ENCODE measurements at places on chromosomes 2 and 18.
A peak's percentile ranks its signal among the peaks of the same experiment; 100 is the strongest.

GRCh38 chr18:12749121-12749520 lies 46.3 kb downstream of the PSMG2 start:
- no peak for DNase-seq

DNA sequence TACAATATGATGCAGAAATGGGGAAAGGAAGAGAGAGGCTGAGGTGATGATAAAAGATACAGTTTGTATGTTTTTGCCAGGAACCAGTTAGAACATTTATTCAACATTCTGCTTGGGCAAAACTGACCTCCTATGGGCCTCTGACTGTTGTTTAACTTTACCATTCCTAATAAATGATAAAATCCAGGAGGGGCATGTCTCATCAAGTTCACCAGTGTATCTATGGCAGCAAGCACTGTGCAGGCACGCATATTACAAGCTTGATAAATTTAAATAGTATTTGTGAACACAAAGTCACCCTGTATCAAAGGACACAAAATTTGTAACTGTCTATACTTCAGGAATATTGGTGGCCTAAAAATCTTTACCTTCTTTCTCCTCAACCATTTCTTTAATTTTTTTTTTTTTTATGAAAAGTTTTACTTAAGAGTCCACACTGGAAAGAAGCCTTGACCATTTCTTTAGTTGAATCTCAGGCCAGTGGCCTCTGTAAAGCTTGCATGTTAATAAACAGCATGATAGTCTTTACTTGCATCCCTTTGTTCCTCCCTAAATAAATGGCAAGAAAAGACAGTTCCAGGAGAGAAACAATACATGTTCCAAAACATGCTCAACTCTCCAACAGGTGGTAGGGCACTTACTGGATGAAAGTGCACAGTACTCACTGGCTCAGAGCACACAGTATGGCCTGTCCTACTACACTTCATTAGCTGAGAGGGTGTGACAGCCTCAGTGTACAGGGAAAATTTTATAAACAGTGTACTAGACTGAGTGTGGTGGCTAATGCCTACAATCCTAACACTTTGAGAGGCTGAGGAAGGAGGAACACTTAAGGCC lies 52.3 kb downstream of the SOS1 start:
- DNase-seq = no peak

DNA sequence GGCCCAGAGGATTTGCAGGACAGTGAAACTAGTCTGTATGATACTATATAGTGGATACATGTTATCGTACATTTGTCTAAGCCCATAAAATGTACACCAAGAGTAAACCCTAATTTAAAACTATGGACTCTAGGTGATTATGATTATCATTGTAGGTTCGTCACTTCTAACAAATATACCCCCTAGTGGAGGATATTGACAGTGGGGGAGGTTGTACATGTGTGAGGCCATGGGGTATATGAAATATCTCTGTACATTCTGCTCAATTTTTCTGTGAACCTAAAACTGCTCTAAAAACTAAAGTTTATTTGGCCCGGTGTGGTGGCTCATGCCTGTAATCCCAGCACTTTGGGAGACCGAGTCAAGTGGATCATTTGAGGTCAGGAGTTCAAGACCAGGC lies 81.2 kb upstream of the CAB39 start:
- DNase-seq = no peak

- DNase-seq = no peak
Measured at GRCh38 chr2:210224591-210224940, 681 bp downstream of the ACADL start.

- DNase-seq = no peak
Measured at GRCh38 chr2:96821113-96821675, 5.1 kb downstream of the CNNM3 start.

DNA sequence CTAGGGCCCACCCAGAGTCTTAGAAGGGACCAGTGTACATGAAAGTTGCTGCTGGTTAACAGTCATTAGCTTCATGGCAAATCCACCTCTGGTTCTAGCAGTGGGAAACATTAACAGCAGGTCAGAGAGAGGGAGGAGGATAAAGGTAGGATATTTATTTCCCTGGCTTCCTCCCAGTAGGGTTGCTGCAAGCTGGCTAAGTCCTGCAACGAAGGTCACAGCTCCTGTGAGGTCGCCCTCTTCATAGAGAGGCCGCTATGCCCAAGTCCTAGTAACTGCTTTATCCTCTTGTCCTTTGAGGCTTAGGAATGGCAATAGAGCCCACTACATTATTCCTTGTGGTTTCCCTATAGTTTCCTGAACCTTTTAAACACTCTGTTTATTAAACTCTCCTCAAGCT lies 84.0 kb upstream of the ACSL3 start:
- no peak for DNase-seq

- no peak for DNase-seq
Measured at GRCh38 chr2:235911633-235912233, 256.5 kb downstream of the GBX2 start.

DNA sequence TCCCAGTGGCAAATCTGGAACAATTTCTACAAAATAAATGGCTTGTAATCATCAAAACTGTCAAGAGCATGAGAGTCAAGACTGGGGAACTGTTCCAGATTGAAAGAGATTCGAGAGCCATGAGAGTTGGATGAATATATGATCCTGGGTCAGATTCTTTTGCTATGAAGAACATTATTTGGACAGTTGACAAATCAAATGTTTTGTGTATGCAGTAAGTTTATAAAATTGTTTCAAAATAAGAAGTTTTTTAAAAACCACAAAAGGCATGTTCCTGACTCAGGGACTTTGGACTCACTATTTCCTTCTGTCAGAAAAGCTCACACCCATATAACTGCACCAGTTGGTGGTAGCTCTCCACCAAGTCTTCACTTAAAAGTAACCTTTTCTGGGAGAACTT lies 38.5 kb downstream of the ROCK2 start:
- DNase-seq = no peak

GRCh38 chr2:201218780-201219179 lies 35.8 kb downstream of the CASP10 start:
- DNase-seq = no peak

- no peak for DNase-seq
Measured at GRCh38 chr2:121731366-121731765, 5.3 kb downstream of the NIFK start.

GRCh38 chr18:3526421-3527354 lies 76.7 kb downstream of the TGIF1 start:
- DNase-seq = no peak

DNA sequence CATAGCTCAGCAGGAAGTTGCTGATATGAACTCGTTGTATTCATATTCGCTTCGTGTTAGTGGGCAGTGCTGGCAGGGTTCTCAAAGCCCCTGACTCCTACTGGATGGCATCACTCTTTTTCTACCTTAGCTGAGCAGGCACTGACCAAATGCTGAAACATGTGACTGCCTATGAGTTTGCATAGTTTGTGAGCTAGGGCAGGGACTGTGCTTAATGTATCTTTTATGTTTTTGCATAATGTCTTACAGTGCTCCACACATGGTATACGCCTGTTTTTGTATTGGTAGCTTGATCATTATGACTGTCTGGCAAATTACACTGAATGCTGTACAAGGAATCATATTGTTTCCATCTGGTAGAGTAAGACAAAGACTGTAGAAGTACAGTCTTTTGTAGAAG lies 305.3 kb downstream of the PARD3B start:
- no peak for DNase-seq

GRCh38 chr2:190355968-190356644 lies 12.7 kb downstream of the INPP1 start:
- DNase-seq = no peak

DNA sequence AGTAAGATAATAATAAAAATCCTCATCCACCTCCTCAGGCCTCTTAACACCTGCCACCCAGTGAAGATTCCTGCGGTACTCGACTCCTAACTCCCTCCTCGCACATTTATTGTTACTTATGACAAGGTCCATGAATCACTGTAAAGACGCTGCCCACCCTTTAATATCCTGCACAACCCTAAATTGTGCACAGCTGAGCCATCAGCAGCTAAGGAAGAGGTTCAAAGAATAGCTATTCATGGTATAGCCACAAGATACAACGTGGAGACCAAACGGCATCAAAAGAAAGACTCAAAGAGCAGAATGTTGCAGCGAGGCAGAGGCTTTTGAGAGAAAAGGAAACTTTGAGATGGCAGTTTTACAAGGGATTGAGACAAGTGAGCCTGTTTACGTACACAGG lies 266.3 kb downstream of the SATB2 start:
- no peak for DNase-seq

DNA sequence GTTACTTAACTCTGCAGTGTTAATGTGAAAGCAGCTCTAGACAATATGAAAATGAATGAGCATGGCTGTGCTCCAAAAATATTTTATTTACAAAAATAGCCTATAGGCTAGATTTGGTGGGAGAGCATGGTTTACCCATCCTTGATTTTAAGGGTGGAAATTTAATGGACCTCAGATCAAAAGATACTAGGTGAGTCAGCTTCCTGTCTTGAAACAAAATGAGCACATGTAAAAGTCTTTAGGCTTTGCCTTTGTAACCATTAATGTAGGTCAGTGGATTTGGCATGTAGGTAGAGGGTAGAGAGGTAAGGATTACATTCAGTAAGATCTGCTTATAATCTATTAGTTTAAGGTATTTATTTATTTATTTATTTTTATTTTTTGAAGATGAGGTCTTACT lies 72.7 kb downstream of the GREB1L start:
- no peak for DNase-seq

- DNase-seq = no peak
Measured at GRCh38 chr2:239884051-239884405, 141.1 kb downstream of the NDUFA10 start.

- DNase-seq = no peak
Measured at GRCh38 chr2:130840506-130840905, 3.8 kb downstream of the ARHGEF4 start.

- DNase-seq = no peak
Measured at GRCh38 chr2:237441605-237442274, 27.8 kb upstream of the COL6A3 start.

- no peak for DNase-seq
Measured at GRCh38 chr2:222677981-222678380, 6.5 kb downstream of the MOGAT1 start.

- DNase-seq = no peak
Measured at GRCh38 chr18:78136986-78137385, 842.6 kb upstream of the SALL3 start.

GRCh38 chr2:136696438-136696837 lies 68.9 kb upstream of the THSD7B start:
- DNase-seq = no peak

GRCh38 chr2:116585669-116586327 lies 1228.7 kb upstream of the DDX18 start:
- DNase-seq = no peak

DNA sequence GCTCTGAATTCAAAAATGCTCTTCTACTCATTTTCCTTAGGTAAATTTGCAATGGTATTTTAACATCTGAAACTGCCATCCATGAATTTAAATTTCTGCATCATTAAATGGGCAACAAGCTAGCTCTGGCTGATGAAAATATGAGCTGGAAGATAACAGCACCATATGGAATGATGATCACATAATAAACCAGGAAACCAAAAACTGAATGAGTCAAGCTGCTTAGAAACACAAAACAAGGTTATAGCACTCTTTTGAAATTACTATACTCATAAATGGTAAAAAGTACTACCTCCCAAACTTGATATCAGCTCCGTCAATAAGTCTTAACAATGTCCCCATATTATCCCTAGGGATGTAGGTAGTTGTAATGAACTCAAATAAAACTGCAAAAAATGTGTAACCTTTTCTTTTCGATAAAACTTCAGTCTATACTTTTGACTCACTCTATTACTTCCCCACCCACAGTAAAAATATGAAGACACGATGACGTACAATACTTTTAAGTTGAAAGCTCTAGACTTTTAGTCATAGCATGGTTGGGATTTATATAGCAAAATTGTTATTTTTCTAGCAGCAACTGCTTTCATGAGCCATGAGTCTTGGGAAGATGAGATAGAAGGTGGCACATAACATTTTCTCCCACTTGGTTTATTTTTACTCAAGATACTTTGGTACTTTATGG lies 396.7 kb downstream of the CDH2 start:
- DNase-seq = no peak

DNA sequence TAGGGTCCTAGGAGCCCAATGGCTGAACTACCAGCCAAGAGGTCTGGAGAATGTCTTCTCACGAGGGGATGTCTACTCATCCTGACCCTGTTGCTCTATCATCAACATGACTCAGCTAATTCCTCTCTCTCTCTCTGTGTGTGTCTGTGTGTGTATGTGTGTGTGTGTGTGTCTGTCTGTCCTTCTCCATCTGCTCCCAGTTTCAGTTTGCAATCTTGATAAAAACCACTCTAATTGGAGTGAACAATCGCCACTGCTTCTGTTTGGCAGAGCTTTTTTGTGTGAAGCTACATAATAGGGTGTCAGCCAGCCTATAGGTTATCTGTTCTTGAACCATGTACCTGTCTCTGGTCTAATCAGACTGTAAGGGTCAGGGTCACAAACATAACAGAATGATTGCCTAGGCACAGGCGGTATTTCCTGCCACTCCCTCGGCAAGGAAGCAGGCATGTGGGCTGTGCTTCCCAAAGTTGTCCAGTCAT lies 219.8 kb downstream of the SH3BP4 start:
- no peak for DNase-seq

- DNase-seq = no peak
Measured at GRCh38 chr2:200625958-200626363, 40.1 kb downstream of the AOX1 start.

GRCh38 chr2:228378233-228378632 lies 196.7 kb upstream of the SPHKAP start:
- DNase-seq = no peak

DNA sequence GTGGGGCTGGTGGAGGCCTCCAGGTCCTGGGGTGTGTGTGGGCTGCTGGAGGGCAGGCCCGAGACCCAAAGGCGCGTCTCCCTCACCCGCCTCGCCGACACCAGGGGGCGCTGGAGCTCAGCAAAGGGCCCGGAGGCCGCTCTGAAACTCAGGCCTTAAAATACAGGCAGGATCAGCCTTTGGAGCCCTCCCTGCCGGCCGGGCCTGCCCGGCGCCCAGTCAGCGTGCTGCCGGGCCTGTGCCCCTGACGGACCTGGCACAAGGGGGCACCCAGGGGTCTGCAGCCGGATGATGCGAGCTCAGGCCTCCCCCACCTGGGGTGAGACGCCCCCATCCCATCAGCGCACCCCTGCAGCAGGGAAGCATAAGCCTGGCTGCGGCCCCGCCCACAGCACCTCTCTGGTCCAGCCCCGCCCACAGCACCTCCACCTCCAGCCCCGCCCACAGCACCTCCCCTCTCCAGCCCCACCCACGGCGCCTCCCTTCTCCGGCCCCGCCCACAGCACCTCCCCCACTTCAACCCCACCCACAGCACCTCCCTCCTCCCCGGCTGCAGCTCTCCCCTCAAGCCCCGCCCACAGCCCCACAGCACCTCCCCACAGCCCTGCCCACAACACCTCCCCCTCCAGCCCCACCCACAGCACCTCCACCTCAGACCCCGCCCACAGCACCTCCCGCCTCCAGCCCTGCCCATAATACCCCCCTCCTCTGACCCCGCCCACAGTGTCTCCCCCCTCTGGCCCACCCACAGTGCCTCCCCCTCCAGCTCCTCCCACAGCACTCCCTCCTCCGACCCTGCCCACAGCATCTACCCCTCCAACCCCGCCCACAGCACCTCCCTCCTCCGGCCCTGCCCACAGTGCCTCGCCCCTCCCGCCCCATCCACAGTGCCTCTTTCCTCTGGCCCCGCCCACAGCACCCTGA lies 92.8 kb upstream of the OTOS start:
- DNase-seq = peak; percentile 69

Data from GM12892 (cell line).